Left ventricle myocardium superior (tissue), 1 donor: ENCODE measurements at places on chromosomes 7 and 10. TPM values are rescaled to one million over a fixed set of nuclear protein-coding genes. Genes with fewer than 3 reads are reported as not detected.

PSD gene
- 0.50 TPM for total RNA-seq

RBP4 gene
- 4.2 TPM for total RNA-seq

DMBT1 gene
- 0.05 TPM for total RNA-seq

UCMA gene
- total RNA-seq = not detected

HYAL4 gene
- not detected for total RNA-seq

CFAP70 gene
- 1.7 TPM for total RNA-seq

PTEN gene
- 58.6 TPM for total RNA-seq

STEAP1B gene
- total RNA-seq = 0.69 TPM

STAG3 gene
- 0.74 TPM for total RNA-seq

OR6V1 gene
- total RNA-seq = not detected

AASS gene
- total RNA-seq = 24.1 TPM

OR2A1 gene
- not detected for total RNA-seq

DNAJB9 gene
- 40.8 TPM for total RNA-seq

POLR2J3 gene
- total RNA-seq = 11.1 TPM

CTAGE4 gene
- total RNA-seq = 0.62 TPM

CALHM3 gene
- not detected for total RNA-seq

FGL2 gene
- total RNA-seq = 11.9 TPM

LHFPL3 gene
- not detected for total RNA-seq

PHYHIPL gene
- not detected for total RNA-seq

ZNF488 gene
- not detected for total RNA-seq

MINDY4 gene
- 4.9 TPM for total RNA-seq

ZPBP gene
- total RNA-seq = not detected

HOGA1 gene
- 11.9 TPM for total RNA-seq

MNX1 gene
- not detected for total RNA-seq

HECW1 gene
- total RNA-seq = not detected

CYP3A4 gene
- not detected for total RNA-seq

CAMK2G gene
- 11.9 TPM for total RNA-seq

GPC2 gene
- total RNA-seq = 0.35 TPM

MSMB gene
- not detected for total RNA-seq

APBB1IP gene
- total RNA-seq = 2.8 TPM

EXOC6 gene
- total RNA-seq = 9.2 TPM

KIF11 gene
- 0.64 TPM for total RNA-seq

PTN gene
- total RNA-seq = 14.3 TPM

GCK gene
- total RNA-seq = 1.4 TPM

ACBD7 gene
- not detected for total RNA-seq

OR6B1 gene
- total RNA-seq = not detected

GTF2IRD1 gene
- total RNA-seq = 19.5 TPM

SRGN gene
- total RNA-seq = 42.8 TPM

RET gene
- 8.4 TPM for total RNA-seq

TMEM106B gene
- 48.9 TPM for total RNA-seq

TSPAN33 gene
- 15.1 TPM for total RNA-seq

ELN gene
- 29.0 TPM for total RNA-seq

PAPOLB gene
- total RNA-seq = 0.05 TPM

MRPS17 gene
- total RNA-seq = 23.2 TPM

SHH gene
- total RNA-seq = not detected
